NCI-H748 treated with DMSO at 0.1 percent for 48 hours (cell line): ENCODE measurements at places on chromosomes 5 and 9.

- no peak for DNase-seq
Observed at GRCh38 chr5:125049721-125050702, 303.6 kb upstream of the ZNF608 start.

DNA sequence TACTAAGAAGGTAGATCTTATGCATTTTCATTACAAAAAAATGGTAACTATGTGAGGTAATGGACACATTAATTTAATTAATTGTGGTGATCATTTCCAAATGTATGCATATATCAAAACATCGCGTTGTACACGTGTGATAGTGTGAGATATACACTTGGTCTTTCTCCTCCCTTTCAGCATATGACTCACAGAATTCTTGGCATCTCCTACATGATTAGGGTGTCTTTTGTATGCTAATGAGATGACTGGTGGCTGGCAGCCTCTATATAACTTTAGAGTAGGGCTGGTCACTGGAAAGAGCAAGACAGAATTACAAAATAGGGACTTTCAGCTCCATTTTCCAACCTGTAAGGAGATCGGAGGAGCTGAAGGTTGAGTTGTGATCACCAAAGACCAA is 1167.6 kb downstream of the CDH12 start:
- DNase-seq, result no peak

- no peak for DNase-seq
Observed at GRCh38 chr5:149319174-149319573, 26.1 kb upstream of the GRPEL2 start.

DNA sequence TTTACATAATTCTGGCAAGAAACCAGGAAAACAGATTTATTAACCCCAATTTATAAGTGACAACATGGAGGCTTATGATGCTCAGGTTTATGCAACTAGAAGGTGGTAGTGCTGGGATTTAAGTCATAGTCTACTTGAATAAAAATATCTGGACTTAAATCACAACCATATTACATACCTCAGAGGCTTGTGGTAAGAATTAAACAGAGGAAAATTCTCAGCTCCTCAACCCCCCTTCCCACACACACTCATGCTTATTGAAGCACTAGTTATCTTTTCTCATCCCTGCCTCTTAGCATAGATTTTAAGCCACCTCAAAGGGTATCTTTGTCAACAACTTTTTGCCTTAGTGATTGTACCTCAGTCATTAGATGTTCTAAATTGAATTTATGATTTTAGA is 731.0 kb downstream of the PRELID2 start:
- no peak for DNase-seq

- no peak for DNase-seq
Observed at GRCh38 chr5:160837749-160838593, 14.0 kb downstream of the ATP10B start.

DNA sequence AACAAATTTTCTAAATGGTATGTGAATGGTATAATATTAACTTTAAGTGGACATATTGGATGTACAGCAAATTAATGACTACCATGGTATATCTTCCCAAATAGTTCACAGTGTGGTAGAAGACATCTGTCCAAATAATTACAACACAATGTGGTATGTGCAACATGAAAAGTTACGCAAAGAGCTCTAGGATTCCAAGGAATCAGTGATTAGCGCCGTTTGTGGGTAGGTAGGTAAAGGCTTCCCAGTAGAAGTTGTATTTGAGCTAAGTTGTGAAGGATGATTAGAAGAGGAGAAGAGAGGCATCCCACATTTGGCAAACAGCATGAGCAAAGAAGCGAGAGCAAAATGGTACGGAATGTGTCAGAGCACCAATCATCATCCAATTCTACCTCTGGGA is 14.3 kb upstream of the KLF9 start:
- DNase-seq, result no peak
